ENCODE measurements at places on chromosomes 6 and 20.

- no peak for DNase-seq
Observed at GRCh38 chr6:111485342-111485741, 2.3 kb upstream of the REV3L start.

DNA sequence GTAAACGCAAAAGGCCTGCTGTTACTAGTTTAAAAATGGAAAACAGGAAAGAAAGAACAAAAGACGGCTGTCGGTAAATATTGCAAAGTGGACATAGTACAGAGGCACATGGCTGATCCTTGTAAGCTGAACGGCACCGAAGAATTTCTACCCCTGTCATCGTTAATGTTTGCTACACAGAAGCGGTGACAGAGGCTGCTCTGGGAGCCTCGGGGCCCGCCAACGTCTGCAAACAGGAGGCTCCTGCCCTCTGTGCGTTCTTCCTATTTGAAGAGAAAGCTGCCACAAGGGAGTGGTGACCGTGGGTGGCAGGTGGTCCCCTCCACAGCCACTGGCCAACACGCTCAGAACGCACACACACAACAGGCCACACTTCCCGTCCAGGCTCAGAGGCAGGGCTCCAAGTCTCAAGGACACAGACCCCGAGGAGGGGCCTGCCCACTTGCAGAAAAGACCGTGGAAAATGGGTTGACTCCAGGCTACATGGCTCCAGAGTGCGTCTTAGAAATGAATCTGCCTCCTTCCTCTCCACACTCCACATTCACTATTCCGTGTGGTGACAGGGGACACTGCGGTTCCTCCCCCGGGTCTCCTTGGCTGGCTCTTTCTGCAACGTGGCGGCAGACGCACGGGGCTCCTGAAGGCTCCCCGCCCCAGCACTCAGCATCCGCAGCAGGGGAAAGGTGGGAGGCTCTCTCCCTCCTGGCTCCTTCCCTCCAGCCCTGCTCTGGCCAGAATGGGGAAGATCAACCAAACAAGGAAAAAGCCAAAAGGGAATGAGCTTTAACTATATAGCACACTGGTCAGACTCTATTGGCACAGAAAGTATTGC is 64.5 kb downstream of the GMPR start:
- no peak for DNase-seq

DNA sequence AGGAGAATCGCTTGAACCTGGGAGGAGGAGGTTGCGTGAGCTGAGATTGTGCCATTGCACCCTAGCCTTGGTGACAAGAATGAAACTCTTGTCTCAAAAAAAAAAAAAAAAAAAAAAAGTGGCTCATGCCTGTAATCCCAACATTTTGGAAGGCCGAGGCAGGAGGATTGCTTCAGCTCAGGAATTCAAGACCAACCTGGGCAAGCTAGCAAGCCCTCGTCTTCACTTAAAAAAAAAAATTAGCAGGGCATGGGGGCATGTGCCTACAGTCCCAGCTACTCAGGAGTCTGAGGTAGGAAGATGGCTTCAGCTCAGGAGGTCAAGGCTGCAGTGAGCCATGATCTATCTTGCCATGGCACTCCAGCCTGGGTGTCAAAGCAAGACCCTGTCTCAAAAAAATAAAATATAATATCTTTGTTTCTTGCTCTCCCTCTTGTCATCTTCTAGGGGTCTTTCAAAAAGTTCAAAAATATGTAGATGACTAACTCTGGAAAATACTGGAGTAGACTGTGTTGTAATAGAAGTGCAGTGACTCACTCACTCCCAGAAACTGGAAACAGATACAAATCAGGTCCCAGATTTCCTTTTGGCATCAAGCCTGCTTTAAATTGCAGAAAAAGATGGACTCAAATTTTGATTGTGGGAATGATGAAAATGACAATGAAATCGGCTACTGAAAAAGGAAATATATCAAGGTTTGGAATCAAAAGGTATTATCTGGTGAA is 2.8 kb upstream of the GINM1 start:
- DNase-seq, result no peak

DNA sequence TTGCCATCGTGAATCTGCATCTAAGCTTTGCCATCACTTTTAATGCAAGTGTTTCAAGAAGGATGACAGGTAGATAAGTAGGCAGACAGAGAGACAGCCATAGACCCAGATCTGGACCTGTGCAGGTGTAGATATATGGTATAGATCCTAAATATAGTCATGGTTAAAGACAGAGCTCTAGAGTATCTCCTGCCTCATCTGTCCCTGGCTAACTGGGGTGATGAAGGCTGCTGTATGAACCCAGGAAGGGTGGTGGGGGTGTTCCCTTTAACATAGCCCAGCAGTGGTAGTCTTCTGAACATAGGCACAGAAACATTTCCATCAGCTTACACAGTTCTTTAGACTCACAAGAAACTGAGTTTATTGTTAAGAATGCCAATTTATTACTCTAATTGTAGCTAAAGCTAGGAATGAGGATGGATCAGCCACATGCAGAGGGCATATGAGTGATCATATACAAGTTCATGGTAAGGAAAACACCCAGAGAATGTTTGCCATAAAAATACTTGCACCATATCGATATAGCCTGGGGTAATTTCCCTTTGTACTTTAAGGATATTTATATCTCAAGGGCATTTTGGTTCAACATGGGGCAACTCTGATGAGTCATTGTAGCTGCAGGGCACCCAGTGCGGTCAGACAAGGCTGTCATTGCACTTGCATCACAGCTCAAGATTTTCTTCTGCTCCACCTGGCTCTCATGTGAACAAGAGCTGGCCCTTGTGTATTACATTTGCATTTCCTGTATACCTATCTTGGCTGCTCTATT is 587.2 kb downstream of the EPM2A start:
- no peak for DNase-seq

DNA sequence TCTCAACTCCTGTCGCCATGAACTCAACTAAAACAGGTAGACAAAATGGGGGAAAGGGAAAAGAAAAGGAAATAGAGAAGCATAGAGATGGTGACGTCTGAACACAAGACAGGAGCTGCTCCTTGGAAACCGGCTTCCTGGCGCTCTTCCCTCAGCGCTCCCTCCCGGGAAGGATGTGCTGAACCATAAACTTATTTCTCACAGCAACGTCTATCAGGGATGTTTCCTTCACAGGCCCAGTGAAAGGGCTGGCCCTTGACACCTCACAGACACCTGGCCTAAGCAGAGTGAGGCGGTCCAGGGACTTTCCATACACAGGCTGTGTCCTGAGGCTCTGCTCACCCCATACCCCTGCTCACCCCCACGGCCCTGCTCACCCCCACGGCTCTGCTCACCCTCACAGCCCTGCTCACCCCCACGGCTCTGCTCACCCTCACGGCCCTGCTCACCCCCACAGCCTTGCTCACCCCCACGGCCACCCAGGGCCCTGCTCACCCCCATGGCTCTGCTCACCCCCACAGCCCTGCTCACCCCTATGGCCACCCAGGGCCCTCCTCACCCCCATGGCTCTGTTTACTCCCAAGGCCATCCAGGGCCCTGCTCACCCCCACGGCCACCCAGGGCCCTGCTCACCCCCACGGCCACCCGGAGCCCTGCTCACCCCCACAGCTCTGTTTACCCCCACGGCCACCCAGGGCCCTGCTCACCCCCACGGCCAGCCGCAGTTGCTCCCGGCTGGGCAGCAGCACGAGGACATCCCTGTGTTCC is 653 bp downstream of the FRMD1 start:
- DNase-seq, result no peak

DNA sequence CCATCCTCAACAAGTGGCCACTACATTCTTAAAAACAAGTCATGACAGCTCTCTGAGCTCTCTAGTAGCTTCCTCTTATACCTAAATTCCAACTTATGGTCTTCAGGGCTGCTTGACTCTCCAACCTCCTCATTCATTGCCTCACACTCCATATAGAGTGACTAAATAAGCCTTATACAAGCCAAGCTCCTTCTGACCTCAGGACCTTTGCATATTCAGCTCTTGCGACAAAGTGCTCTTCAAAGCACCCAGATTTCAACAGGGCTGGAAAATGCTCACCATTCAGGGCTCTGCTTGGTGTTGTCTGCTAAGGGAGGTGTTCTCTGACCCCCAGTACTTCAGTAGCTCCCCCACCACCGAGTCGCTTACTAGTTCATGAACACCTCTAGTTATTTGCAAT is 3.7 kb downstream of the TREML2 start:
- no peak for DNase-seq

DNA sequence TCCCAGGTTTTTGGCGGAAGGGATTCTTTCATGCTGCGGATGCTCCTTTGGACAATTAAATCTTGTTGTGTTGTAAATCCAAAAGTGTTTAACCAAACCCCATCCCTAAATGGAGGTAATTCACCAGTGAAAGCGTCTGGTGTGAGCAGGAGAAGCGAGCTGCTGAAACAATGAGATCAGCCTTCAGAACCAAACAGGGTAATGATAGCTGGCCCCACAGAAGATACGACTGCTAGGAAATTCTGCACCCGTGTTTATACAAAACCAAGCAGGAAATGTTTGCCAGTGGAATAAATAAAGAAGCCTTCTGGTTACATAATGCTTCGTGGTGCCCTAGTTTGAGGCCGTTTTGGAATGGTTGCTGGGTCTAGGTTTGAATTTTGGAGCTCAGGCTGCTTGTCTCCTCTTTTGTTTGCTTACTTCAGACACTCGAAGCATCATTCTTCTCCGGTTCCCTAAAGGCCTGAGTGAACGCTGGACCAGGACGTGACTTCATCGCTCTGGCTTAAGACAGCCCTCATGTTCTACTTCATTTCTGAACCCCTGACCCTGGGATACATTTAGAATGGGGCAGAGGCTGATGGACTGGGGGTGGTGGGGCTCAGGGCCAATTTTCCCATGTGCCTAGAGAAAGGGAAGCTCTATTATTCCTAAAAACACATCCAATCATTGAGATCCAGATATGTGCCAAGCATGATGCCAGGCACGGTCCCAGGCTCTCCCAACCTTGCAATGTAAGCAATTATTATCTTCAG is 61.6 kb upstream of the JAG1 start:
- no peak for DNase-seq

- no peak for DNase-seq
Observed at GRCh38 chr20:4507288-4507719, 214.4 kb upstream of the PRND start.

DNA sequence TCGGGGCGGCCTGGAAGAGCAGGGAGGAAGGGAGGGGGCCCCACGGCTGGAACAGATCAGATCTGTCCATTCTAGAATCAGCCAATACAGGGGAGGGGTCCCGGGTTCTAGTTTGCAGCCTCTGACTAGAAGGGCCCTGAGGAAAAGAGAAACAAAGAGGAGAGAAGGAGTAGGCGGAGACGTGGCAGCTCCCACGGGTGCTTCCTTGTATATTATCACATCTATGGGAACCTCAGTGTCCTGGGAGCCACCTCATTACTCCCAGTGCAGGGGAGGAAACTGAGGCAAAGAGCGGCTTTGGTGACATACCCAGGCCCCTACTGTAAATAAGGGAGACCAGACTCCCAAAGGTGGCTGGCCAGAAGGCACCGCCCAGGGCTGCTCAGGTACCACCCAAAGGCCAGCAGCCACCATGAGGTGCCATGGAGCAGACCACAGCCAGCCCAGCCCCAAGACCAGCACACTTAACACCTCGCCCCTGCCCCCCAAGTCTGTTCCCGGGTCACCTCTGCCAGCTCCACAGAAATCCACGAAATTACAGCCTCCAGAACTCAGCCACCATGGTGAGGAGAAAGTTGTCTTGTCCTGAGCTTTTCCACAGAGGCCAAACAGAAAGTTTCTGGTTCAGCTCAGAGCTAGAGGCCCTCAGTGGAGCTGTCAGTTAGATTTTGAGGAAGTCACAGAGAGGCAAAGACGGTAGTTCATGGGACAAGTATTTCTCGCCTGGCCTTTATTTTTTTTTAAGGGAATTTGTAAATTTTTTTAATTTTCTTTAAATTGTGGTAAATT is 2.1 kb downstream of the ZC3H12D start:
- DNase-seq, result no peak

GRCh38 chr20:59667981-59668515 is 63.7 kb downstream of the PHACTR3 start:
- DNase-seq, result no peak

- no peak for DNase-seq
Observed at GRCh38 chr6:112799889-112800288, 452.8 kb downstream of the RFPL4B start.

GRCh38 chr6:52551483-52552277 is 25.2 kb downstream of the TRAM2 start:
- no peak for DNase-seq

DNA sequence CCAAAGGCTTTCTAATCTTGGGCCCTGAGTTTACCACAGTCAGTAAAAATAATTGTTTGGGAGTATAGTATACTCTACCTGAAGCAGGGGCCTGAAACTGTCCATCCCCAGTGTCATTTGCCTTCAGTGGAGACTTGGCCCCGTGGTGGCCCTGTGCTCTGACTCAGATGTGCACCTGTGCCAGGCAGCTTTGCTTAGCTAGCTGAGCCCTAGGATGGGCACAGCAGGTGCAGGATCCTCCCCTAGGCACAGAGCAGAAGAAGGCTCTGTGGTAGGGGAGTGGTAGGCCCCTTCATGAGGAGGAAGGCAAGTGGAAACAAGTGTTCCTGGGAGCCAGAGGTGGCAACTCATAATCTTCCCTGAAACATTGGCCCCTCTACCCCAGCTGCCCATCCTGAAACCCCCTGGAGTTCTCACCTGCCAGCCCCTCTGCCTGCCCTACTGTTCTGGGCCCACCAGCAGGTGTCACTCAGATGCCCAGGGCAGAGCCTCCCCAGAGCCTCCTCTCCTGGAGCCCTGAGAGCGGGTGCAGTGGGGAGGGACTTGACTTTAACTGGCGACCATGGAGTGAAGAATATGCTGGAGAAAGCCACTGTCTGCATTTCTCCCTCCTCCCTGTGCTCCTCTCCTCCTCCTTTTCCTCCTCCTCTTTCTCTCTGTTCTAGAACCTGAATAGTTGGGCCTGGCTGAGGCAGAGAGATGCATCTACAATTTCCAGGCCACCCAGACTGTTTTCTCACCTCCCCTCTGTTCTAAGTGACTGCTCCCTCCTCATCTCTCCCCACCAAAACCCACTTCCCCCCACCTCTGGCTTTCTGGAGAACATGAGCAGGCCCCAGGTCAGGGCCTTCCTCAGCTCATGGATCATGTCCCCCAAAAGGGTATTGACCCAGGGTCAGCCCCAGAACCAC is 2.9 kb downstream of the CPNE5 start:
- DNase-seq, result no peak

- DNase-seq, result no peak
Observed at GRCh38 chr20:11982955-11983470, 65.3 kb downstream of the BTBD3 start.

- DNase-seq, result no peak
Observed at GRCh38 chr6:150150821-150151646, 8.2 kb downstream of the PPP1R14C start.

DNA sequence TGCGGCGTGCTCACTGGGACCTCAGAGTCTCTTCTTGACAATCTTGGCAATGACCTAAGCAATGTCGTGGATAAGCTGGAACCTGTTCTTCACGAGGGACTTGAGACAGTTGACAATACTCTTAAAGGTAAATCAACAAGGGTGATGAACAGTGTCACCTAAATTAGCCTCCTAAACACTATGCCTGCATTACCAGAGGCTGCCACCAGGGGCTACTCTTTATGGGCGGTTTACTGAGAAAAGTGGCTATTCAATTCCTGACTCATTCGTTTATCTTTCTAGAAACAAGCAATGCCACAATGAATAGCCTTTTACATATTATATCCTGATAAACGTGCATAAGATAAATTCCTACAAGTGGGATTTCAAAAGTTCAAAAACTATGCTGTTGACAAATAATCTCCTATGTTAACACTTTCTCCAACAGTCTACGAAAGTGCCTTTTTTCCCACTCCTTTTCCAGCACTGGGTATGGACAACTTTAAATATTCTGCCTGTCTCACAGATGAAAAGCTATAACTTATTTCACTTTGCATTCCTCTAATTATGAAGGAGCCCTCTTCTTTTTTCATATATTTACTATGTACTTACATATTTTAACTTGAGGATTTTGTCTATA is 1.3 kb downstream of the BPIFA2 start:
- no peak for DNase-seq
